Activated naive CD4-positive, alpha-beta T cell treated with anti-CD3 and anti-CD28 coated beads, Interleukin-2, amount 50 U/mL, for 72 hours (primary cell): ENCODE measurements at places on chromosomes 2 and 18.

DNA sequence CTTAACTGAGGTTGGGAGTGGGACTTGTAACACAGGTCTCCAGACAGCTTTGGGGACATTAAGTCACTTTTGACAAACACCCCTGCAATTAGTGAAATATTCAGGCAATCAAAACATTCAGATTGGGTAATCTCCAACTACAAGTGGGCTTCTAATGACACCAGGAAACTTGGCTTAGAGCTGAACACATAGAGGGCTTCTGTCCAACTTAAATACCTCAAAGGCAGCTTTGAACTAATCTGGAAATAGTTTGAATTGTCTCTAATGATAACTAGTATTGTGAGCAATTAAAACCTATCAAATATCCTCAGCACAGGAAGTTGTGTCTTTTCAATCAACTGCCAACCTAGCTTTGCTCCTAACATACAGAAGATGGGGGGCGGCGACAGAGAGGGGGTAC lies 5.1 kb upstream of the ASPRV1 start:
- DNase-seq = no peak

- DNase-seq = no peak
Observed at GRCh38 chr2:86622519-86623042, 1.1 kb downstream of the RNF103 start.

DNA sequence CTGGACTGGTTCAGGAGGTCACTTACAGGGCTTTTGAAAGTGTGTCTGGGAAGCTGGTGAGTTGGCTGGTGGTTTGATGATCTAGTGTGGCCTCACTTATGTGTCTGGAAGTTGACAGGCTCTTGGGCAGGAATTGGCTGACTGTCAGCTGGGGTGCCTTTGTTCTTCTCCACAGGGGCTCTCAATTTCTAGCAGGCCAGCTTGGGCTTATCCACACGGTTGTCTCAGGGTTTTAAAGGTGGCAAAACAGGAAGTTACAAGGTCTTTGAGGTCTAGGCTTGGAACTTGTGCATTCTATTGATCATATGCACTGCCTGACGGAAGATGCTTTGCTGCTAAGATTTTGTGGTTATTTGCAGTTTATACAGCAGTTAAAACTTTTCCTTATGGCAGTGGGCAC lies 52.0 kb upstream of the CELF4 start:
- no peak for DNase-seq

- no peak for DNase-seq
Observed at GRCh38 chr2:191148791-191149190, 2.0 kb downstream of the STAT4 start.

DNA sequence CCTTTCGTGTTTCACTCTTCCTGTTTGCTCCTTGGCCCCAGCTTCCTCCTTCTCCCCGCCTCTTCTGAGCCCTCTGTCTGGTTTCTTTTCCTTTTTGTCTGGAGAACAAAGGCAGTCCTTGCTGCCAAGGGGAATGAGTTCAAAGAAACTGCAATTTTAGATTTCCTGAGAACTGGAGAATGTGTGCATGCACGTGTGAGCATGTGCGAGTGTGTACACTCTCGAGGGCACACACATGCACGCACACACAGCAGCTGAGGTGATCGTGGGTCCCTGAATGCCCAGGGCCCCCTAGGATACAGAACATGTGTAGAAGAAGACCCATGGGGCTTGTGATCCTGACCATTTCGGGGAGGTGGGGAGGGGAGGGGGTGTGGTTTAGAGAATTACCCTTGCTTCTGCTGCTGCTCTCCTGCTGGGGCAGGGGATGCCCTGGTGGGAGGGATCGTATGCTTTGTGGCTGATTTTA lies 151.8 kb downstream of the DYSF start:
- peak; percentile 9 for DNase-seq

DNA sequence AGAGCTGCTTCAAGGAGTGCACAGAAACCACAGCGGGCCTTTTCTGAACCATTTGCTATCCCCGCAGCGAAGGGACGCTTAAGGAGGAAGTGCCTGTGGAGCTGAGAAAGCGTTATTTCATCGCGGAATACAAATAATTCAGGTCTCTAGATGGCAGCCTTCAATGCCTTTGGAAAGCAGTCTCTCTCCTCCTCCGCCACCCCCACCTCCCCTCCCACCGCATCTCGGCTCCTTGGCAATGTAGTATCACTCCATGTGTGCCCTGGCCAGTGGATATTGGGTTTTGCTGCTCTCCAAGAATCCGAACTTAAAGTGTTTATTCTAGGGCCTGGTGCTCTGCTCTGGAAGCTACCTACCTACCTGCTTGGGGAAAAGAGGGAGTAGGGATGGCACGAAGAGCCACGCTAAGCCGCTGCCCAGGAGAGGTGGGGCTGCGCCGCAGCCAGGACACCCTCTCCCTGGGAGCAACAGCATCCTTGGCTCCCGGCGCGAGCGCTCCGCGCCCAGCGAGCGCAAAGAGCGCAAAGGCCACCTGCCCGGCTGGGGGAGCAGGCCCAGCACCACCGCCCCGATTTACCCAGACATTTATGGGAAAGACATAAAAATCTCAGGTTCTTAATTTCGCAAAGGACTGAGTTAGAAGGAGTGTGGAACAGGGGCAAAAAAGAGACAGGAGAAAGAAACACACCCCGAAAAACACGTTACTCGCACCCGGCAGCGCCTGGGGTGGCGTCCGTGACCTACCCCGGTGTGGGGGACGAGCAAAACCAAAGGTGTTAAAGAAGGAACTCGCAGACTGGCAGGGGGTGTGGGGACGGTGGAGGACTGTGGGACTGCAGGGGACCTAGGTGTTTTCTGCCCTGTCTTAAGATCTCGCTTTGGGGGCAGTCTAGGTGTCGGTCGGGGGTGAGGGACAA lies 1.0 kb downstream of the SPHKAP start:
- DNase-seq = no peak

GRCh38 chr18:40357536-40357935 lies 1597.5 kb upstream of the PIK3C3 start:
- no peak for DNase-seq

DNA sequence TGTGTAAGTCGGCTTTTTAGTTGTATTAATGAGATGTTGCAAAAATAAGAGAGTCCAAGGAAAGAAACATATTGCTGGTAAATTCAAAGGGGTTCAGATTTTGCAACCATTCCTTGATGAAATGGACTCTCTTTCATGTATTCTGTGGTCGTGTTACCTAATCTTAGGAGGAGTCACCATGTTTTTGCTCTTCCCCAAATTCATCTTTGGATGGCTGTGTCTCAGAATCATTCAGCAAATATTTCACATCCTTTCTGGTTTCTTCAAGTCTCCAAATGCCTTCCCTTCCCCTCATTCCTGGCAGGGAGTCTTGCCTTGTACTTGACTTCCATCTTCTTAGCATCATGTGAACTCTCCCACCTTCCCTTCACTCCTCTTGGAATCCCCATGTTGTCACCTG lies 66.1 kb downstream of the PTPRM start:
- no peak for DNase-seq

GRCh38 chr18:69128978-69129377 lies 271.7 kb upstream of the DOK6 start:
- no peak for DNase-seq

- no peak for DNase-seq
Observed at GRCh38 chr2:215812966-215813365, 200.4 kb downstream of the MREG start.

DNA sequence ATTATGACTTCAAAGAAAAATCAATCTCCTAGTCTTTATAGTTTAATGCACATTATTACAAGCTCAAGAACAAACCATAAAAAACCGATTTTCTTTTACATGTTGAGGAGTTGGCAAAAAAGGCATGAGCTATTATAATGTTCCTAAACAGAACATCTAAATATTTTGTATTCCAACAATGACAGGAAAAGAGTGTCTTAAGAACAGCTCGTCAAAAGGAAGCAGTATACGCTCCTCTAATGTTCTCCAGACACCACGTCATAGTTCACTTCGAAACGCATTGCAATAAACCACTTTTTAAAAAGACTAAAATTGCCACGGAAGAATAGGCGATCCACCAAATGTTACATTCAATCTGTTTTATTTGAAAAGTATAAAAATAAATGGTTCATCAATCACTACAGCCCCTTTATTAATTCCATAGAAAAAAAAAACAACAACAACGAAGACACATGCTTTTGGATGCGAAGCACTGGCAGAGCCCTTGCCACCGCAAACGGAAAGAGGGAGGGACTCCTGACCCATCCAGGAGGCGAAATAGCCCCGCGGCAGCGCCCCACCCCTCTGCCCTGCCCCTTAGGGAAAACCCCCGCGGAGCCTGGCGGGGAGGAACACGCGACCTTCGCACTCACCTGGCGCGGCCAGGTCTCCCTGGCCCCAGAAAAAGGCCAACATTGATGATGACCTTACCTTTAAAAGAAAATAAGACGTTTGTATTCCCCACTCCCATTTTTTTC lies 45.8 kb downstream of the MBP start:
- DNase-seq = no peak

GRCh38 chr2:25586726-25587144 lies 86.6 kb downstream of the DTNB start:
- DNase-seq = peak; percentile 53

DNA sequence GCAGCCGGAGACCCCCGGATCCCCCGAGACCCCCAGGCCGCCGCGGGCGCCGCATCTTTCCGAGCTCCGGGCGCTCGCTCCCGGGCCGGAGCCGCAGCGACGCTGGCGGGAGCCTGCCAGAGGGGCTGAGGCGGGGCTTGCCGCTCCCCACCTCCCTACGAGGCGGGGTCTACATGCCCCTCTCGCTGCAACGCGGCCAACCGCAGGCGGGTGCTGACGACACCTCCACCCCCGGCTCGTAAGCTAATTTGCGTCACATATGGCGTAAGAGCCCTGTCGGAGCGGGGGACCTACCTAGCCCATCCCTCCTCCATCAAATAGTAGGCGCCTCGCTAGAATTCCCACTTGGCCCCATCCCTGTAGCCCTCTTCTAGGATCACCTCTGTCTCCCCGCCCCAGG lies at the start of gene PTPRN:
TSS of gene PTPRN (minus strand) at position 124 of the 400 bp plus-strand sequence. CDS start at position 55, 69 bp downstream.
- no peak for DNase-seq

- DNase-seq = no peak
Observed at GRCh38 chr2:200351815-200352214, 45.3 kb downstream of the SPATS2L start.

- DNase-seq = no peak
Observed at GRCh38 chr2:221807706-221808105, 235.6 kb upstream of the EPHA4 start.

- DNase-seq = no peak
Observed at GRCh38 chr2:58992062-58992706, 751.1 kb upstream of the FANCL start.

DNA sequence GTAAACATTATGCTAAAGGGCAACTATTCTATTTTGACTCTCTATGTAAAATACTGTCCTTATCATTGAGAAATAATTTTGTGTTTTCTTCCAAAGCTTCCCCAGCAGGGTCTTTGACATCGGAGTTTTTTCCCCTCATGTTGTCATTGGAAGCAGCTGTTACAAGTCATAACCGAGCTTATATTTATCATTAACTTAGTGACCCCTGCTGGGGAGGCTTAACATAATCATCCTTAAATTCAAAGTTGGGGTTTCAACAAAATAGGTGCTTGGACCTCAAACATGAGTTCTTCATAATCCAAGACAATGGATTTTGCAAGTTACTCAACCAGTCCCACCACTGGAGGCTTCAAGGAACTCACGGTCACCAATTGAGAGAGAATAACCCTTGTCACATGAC lies 330.9 kb downstream of the DCC start:
- no peak for DNase-seq

DNA sequence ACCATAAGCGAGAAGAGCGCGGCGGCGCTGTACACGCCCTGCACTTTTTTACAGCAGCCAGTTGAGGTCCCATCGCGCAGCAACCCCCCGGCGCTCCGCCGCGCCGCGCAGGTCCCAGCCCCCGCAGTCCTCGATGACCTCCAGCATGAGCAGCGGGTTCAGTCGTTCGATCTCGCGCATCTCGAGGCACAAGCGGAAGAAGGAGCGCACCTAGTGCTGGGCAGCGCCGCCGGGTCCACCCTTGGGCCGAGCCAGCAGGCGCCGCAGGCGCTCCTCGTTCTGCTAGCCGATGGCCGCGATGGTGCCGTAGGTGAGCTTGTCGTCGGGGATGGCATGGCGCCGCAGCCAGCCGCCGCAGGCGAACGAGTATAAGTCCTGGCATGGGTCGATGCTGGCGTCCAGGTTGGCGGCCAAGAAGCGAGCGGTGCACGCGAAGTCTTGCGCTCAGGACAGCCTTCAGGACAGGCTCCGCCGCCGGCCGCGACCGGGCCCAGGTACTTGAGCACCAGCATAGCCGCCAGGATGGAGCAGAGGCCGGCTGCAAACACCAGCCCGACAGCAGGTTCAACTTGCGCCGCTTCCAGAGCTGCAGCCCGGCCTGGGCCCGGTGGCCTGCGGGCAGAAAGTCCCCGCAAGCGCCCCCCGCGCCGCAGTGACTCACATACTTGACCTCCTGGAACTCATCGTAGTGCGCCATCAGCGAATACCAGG lies 8.3 kb downstream of the ALPP start:
- no peak for DNase-seq

- DNase-seq = no peak
Observed at GRCh38 chr2:51717312-51717711, 685.4 kb upstream of the NRXN1 start.

- DNase-seq = no peak
Observed at GRCh38 chr2:154158101-154158500, 286.4 kb downstream of the GALNT13 start.

DNA sequence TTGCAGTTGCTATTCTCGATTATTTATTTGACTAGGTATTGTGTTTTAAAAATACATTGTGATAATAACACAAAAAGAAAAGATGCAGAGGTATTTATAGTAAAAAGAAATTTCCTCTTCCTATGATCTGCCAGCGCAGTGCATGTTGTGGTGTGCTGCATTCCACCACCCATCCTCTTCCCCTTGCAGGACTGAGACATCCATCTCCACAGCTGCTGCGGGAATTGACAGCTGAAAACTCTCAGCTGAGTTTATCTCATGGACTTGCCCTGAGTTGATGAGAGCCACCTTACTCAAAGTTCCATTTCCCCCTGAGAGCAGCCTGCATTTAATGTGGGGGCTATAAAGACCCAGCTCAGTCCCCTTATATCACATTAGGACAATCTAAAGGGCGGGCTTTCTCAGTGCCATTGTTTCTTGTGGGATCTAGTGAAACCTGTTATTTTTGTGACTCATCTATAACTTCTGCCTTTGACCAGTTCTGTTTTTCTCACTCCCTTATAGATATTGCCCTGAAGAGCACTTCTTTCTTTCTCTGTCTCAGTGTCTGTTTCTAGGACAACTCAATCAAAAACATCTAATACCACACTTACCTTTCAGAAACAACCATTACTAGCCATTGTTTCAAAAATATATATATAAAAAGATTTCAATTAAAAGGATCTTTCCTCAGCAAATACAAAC lies 698.5 kb downstream of the NR4A2 start:
- DNase-seq = no peak

DNA sequence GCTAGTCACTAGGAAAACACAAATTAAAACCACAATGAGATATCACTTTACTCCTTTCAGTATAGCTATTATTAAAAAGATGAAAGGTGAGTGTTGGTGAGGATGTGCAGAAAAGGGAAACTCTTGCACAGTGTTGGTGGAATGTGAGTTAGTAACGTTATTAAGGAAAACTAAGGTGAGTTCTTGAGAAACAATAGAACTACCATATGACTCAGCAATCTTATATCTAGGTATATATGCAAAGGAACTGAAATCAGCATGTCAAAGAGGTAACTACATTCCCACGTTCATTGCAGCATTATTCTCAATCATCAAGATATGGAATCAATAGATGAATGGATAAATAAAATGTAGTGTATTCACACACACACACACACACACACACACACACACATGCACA lies 117.3 kb upstream of the HNMT start:
- no peak for DNase-seq

- DNase-seq = no peak
Observed at GRCh38 chr2:3429066-3429610, 49.6 kb downstream of the TRAPPC12 start.

GRCh38 chr2:224586127-224586695 lies 1.0 kb upstream of the CUL3 start:
- no peak for DNase-seq
